ENCODE measurements at places on chromosomes 11 and 22. TPM values are rescaled to one million over a fixed set of nuclear protein-coding genes. Genes with fewer than 3 reads are reported as not detected.

GRCh38 chr22:33404723-33405122 is 346.5 kb upstream of the SYN3 start:
- no peak overlapping the region for H3K4me3 ChIP-seq
- H3K27ac ChIP-seq = no peak overlapping the region
- no peaks in the 10 kb centered on the region for H3K27me3 ChIP-seq
- DNase-seq = no peak
- no peaks in the 10 kb centered on the region for H3K4me1 ChIP-seq
- no peaks in the 10 kb centered on the region for H3K36me3 ChIP-seq

GRCh38 chr11:80155412-80156017 is 714.7 kb upstream of the TENM4 start:
- H3K4me3 ChIP-seq = no peak overlapping the region
- no peak overlapping the region for H3K27ac ChIP-seq
- no peaks in the 10 kb centered on the region for H3K27me3 ChIP-seq
- peaks cover 2% of the 10 kb centered on the region for H3K4me1 ChIP-seq

GRCh38 chr22:24565077-24565476 is 9.3 kb downstream of the SNRPD3 start:
- H3K27me3 ChIP-seq = no peaks in the 10 kb centered on the region
- no peak overlapping the region for H3K27ac ChIP-seq
- no peaks in the 10 kb centered on the region for H3K4me1 ChIP-seq
- H3K36me3 ChIP-seq = peaks cover 67% of the 10 kb centered on the region

GRCh38 chr11:69704508-69705253 is 859 bp upstream of the FGF19 start:
- H3K27me3 ChIP-seq = peaks cover 2% of the 10 kb centered on the region
- no peak overlapping the region for H3K27ac ChIP-seq
- peak; percentile 94 for DNase-seq
- peak overlapping the region; percentile 95 for H3K4me3 ChIP-seq

UBQLNL gene
- not detected for total RNA-seq
